ENCODE measurements at places on chromosomes 1 and 21.

DNA sequence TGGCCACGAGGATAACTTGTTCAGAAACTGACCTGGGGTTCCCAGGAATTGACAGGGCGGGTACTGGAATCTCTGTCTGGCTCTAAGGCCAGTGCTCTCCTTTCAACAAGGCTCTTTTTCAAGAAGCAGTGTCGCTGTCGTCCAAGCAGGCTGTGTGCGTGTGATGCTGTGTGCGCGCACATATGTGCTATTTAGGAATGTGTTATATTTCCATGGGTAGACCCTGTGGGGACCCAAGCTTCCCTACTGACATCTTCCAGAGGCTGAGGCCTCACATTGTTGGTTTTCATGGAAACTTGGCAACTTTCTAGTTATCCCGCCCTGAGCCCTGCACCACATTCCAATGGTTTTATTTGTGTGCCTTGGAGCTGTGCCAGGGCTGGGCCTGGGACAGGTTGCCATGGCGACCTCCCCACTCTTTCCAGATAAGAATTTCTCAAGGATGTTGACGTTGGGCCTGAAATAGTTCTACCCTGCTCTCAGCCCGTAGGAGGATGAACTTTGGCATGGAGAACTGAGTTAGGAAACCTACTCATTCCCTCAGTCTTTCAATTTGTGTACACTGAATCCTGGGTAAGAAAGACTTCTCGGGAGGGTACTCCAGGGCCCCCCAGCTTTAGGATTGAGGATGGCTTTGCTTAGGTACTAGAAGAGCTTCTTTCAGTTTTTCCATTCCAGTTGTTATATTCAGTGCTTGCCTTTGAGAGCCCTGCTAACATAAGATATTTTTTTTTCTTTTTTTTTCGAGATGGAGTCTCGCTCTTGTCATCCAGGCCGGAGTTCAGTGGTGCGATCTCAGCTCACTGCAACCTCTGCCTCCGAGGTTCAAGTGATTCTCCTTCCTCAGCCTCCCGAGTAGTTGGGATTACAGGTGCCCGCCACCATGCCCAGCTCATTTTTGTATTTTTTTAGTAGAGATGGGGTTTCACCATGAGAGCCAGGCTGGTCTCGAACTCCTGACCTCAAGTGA is 38.8 kb upstream of the SRSF10 start:
- DNase-seq = no peak

DNA sequence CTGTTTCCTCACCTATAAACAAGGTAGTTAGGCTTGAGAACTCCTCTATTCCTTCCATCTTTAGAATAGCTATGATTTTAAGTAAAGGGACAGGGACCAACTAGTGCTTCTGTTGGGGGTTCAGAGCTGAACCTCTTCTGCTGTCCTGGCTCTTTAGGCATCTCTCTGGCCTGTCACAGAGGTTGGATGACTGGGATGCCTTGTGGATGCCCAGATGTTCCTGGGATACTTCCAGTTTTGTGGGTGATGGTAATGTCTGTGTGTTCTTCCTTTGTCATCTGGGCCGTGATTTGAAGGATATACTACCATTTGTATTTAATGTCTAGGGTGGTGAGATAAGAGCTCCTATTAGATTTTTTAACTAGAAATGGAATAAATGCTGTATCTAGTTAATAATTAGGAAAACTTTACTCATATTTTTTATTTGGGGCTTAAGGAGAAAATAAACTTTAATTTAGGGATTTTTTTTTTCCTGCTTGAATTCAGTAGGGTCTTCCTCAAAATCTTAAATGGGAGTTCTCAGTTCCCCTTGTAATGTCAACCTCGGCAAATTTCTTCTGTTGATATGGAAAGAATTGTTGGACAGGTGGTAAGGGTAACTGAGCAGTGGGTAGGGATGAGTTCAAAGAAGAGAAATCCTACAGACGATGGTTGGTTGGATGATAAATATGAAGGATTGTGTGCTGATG is 47.2 kb downstream of the LAMC1 start:
- DNase-seq = no peak

DNA sequence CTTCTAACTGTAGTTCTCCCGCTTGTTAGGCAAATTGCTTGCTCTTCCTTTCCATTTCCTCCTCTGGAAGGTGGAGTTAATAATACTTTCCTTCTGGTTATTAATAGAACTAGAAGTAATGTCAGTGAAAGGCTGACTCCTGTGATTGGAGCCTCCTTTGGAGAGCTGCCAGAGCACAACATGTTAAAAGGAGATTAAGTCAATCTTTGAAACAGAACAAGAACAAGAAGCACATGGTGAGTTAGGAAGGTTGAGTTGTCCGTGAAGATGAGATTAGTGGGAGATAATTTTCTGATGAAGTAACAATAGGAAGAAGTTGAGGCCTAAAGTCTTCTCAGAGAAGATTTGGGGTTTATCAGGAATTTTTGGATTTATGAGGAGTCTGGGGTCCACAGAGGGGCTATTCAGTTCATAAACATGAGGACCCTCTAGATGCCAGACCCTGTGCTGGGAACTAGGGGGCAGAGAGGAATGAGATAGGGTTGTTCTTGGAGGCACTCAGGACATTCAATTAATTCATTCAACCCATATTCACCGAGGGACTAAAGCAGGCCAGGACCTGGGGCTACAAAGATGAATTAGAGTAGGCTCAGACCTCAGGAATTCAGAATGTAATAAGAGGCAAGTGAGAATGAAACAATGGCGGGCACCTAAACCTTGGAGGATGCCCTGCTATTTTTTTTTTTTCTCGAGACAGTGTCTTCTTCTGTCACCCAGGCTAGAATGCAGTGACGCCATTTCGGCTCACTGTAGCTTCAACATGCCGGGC is 40.7 kb upstream of the DHCR24 start:
- DNase-seq = no peak

DNA sequence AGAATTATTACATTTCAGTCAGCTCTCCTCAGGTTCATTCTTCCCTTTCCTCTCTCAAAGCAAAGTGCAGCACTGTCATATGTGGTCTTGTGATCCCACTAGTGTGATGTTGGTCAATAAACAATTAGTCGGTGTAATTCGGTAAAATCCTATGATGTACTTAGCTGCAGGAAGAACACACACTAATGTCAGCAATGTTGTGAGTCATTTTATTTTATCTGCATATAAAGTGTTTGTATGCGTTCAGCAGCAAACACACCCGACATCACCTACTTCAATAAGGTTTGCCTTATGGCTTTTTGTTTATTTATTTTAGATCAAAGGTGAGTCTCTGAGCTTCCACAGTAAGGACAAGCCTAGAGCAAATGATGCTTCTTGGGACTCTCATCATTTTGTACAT is 47.8 kb downstream of the PTPN14 start:
- DNase-seq = no peak

DNA sequence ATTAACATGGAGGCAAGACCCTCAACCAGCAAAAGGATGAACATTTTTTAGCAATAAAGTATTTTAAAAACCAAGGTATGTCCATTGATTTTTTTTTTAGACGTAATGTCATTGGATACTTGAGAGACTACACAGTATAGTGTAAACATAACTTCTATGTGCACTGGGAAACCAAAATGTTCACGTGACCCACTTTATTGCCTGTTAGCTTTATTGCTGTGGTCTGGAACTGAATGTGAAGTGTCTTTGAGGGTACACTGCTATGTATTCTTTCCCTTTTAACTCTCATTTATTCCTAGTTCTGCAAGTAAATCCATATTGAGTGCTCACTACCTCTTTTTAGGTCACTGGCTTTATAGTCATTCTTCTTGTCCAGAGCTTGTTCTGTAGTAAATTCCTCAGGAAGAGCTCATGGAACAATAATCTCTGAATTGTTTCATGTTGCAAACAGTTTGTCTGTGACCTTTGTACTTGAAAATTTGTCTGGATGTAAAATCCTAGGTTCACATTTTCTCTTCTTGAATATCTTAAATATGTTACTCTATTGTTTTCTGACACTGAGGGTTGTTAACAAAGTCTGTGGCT is 20.6 kb downstream of the ABCD3 start:
- no peak for DNase-seq

- no peak for DNase-seq
These were observed 6.0 kb upstream of the KNCN start for GRCh38 chr1:46557403-46557802.

- no peak for DNase-seq
These were observed at the start of gene SLC5A9 for GRCh38 chr1:48222501-48223242. SLC5A9 (plus strand) TSS chr1:48222716; CDS start chr1:48222737, 21 bp downstream.

DNA sequence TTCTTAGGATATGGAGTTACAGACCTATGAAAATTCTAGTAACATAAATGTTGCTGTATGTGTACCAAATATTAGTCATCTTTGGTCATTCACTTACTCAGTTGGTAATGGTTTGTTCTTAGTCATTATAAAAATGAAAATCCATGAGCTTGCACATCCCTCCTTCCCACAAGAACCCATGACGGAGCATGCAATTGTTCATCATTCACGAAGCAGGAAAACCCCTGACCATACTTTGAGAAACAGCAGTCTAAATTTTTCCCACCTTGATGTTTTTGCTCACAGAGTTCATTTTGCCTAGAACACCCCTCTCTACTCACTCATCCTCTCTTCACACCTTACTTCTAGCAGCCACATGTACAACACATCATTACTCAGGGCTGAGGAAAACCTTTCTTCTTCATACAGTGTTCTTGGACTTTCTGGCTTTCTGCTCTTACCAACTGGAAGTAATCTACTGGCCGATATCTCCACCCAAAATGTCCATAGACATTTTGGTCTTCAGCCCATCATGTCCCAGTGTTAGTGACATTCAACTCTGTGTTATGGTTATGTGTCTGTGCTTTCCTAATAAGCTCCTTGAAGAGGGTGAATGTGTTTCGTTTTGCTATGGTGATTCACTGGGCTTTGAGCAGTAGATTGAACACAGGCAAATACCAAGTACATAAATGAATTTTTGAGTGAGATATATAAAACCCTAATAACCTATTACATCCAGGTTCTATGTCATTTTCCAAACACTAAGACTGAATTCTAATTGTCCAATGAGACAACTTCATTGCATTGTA is 189.9 kb downstream of the ZC3H11B start:
- DNase-seq = no peak

DNA sequence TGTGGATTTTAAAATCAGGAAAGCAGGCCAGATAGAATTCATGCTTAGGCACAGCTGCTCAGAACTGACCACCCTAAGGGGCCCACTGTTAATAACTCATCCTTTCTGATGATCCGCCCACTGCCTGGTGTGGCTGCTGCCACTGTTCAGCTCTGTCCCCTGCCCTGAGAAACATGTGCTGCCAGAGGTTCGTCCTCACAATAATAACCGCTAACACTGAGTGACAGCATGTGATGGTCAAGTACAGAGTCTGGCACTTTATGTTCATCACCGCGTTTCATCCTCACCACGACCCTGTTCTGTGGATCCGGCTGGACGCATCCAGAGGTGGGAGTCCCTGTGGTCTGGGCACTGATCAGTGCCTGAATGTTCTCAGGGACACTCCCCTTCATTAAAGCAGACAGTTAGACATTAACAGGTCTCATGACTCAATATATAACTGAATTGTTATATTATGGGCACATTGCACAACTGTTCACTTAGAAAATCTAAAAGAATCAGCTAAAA is 108.6 kb downstream of the SIM2 start:
- no peak for DNase-seq

- no peak for DNase-seq
These were observed 78.7 kb downstream of the FGGY start for GRCh38 chr1:59375321-59376220.

GRCh38 chr1:1196431-1197187 is 9.8 kb downstream of the TNFRSF18 start:
- peak; percentile 7 for DNase-seq

DNA sequence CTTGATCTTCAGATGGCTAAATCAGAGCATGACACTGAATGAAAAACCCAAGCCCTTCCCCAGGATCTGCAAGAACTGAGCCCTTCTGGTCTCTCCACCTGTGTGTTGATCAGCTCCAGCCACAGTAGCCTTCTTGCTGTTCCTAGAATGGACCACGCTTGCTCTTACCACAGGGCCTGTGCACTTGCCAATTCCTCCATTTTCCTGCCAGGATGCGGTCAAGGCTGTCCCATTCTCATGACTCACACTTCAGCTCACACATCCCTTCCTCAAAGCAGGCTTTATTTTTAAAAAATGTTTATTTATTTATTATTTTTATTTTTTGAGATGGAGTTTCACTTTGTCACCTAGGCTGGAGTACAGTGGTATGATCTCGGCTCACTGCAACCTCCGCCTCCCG is 43.6 kb upstream of the GRHL3 start:
- DNase-seq = no peak

DNA sequence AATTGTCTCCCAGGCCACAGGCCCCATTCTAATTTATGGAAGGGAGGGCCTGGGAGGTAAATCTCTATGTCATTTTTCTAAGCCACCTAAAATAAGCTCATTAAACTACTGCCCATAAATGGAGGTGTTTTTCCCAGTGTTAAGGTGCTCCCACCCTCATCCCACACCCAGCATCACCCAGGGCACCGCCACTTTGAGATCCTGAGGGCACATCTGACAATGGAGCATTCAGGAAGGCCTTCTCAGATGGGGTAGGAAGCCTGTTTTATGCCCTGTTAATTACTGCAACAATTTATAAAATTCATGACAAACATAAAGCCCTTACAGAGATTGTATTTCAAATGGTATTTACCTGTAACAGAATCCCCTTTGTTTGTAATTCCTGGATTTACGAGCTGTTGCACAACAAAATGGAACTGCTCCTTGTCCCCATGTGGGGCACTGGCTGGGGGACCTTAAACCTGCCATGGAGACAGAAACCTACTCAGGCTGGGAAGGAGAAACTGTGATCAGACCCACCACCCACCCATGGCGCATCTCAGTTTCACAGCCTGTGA is 319.5 kb upstream of the USP24 start:
- DNase-seq = no peak

GRCh38 chr1:3463013-3463385 is 8.5 kb downstream of the ARHGEF16 start:
- no peak for DNase-seq

DNA sequence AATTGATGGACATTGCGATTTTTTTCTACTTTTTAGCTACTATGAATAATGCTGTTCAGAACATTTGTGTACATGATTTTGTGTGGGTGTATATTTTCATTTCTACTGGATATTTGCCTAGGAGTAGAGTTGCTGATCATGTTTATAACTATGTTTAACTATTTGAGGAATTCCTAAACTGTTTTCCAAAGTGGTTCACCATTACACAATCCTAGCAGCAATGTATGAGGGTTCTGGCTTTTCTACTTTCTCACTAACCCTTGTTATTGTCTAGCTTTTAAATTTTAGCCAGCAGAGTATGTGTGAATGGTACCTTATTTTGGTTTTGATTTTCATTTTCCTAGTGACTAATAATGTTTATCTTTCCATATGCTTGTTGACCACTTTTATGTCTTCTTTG is 86.2 kb downstream of the ATG4C start:
- no peak for DNase-seq

GRCh38 chr1:25556791-25557476 is 13.5 kb downstream of the LDLRAP1 start:
- no peak for DNase-seq

Data from activated CD4-positive, alpha-beta T cell treated with anti-CD3 and anti-CD28 coated beads for 1 hour (primary cell).